ENCODE measurements at places on chromosomes 6 and 20.

DNA sequence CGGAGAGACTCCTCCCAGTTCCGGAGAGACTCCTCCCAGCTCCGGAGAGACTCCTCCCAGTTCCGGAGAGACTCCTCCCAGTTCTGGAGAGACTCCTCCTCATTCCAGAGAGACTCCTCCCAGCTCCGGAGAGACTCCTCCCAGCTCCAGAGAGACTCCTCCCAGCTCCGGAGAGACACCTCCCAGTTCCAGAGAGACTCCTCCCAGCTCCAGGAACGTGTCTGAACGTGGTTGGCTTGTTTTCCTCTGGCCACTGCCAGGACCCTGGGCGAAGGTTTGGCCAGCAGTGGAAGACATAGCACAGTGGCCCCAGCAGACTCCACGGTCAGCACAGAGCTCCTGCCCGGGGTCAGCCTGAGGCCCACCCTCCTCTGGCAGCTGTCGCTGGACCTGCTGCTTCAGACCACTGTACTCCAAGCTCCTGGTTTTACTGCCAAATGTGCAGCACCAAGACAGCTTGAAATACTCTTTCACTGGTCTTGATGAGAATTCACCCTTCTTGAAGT lies 122.3 kb upstream of the AFDN start:
- DNase-seq, result no peak

DNA sequence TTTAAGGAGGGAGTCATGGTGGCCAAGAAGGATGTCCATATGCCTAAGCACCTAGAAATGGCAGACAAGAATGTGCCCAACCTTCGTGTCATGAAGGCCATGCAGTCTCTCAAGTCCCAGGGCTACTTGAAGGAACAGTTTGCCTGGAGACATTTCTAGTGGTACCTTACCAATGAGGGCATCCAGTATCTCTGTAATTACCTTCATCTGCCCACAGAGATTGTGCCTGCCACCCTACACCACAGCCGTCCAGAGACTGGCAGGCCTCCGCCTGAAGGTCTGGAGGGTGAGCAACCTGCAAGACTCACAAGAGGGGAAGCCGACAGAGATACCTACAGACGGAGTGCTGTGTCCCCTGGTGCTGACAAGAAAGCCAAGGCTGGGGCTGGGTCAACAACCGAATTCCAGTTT lies 115.0 kb downstream of the HFE start:
- no peak for DNase-seq

GRCh38 chr6:92887871-92888270 lies 531.5 kb downstream of the EPHA7 start:
- no peak for DNase-seq

GRCh38 chr20:17938871-17939619 lies 29.5 kb downstream of the SNX5 start:
- DNase-seq, result peak; percentile 22

GRCh38 chr20:35318502-35319157 lies 26.4 kb upstream of the FAM83C start:
- no peak for DNase-seq

GRCh38 chr6:35267446-35267845 lies 7.9 kb downstream of the ZNF76 start:
- no peak for DNase-seq

DNA sequence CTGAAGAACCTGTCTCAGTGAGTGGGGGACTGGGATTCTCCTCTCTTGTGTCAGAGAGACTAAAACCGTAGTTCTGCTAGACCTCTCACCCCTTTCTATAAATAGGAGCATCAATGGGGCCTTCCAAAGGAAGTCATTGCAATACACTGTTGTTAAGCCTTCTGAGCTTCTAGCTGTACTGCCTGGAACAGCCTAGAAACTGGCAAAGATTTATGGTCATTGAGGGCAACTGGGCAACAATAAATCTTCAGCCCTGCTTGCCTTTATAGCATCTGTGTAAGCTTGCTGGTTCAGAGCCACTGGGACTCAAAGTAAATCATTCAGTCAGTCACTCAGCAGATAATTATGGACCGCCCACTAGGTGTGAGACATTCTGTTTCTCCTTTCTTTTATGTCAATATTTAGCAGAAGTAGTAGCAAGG lies 53.2 kb downstream of the PPP1R14C start:
- DNase-seq, result no peak

DNA sequence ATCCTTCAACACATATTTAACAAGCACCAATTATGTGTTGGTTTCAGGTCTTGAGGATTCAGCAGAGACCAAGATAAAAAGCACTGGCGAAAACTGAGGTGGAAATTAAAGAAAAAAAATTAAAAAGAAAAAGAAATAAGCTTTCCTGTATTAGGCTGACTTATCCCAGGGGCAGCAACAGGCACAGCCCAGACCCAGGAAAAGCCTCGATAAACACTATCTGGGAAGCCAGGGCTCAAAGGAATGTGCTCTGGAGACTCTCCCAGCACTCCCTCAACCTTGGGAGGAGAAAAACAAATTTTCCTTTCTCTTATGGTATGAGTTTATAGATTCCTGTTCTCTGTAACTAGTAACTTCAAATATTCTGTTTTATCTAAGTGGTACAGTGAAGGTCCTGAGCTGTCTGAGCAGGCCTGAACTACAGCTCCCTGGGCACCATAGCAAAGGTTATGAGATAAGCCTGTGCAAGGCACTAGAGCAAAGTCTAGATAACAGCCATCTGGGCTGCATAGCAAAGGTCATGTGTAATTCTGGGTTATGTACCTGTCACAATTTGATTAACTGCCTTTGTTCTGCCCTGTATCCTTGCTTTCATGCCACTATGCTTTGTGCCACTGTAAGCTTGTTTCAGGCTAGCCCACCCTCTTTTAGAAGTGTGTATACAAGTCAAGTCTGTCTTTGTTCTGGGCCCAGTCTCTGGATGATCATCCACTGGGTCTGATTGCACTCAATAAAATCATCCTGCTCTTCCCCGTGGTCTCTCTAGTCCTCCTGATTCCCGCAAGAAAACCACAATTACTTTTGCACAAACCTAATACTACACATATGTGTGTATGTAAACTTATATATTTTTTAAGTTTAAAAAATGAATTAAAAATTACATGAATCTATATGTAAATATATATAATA lies 54.0 kb downstream of the IL22RA2 start:
- DNase-seq, result no peak

GRCh38 chr6:11223286-11223864 lies 9.1 kb downstream of the NEDD9 start:
- no peak for DNase-seq

DNA sequence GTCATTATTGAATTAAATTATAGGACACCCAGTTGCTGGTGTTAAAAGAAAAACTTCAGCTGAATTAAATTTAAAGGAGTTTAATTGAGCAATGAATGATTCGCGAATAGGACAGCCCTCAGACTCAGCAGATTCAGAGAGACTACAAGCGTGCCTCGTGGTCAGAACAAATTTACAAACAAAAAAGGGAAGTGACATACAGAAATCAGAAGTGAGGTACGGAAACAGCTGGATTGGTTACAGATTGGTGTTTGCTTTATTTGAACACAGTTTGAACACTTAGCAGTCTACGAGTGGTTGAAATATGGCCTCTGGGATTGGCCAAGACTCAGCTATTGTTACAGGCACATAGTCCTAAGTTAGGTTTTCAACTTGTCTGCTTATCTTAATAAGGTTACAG lies 25.8 kb upstream of the TNFRSF21 start:
- DNase-seq, result no peak

DNA sequence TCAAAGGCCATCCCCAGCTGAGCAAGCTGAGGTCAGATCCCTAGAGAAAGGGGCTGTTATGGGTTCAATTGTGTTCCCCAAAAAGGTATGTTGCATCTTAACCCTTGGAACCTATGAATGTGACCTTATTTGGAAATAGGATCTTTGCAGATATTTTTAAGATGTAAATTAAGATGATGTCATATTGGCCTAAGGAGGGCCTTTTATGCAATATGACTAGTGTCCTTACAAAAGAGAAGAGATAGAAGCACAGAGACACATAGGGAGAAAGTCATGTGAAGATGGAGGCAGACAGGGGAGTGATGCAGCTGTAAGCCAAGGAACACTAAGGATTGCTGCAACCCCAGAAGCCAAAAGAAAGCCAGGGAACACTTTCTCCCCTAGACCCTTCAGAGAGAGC lies 144.3 kb upstream of the TAB2 start:
- DNase-seq, result no peak

DNA sequence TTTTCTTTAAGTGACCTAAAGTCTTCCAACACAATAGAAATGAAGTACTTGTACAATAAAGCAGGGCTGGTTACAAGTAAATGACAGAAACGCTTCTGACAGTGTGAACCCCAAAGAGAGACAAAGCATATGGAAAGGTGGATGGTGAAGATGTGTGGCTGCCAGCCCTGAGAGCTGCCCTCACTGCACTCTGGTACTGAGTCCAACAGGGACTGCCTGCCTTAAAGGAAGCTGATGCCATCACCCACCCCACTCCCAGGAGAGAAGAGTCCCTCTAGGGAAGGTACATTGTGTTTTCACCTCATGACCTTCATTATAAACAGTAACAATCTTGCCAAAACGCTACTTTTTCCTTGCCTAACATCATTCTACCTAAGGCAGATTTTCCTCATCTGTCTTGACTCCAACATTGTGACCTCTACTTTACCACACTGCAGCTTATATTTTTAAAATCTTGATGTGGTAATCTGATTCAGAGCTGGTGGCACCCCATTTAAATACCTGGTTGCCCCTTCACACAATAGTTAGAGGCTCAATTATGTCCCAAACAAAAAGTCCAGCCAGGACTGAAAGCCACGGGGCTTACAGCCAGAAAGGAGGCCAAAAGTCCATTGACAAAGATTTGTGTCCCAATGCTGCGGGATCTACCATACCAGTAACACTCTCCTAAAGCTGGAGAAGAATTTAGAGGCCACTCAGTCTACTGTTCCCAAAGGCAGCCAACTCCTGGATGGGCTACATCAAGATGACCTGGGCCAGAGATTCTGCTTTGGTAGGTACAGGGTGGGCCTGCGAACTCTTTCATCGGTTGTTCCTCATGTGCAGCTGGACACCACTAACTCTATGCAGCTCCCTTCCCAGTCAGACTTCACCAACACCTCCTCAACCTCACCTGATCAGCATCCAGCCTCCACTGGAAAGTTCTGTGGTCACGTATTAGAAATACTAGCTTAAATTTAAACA lies 4.4 kb downstream of the APMAP start:
- DNase-seq, result no peak

DNA sequence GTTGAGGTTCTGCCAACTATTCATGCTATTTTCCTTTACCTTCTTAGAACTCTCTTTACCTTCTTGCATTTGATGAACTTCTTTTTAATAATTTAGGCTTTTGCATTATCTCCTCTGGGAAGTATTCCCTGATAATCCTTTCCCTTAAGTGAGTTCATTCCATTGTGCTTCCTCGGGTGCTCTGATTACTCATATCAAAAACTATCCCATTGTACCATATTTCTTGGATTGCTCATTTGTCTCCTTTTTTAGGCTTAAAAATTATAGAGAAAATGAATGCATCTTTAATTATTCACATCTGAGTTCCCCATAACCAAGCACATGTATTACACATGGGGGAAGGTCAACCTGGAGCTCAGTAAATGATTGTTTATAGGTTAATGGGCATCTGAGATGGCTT lies 2.5 kb downstream of the CALHM4 start:
- DNase-seq, result no peak

DNA sequence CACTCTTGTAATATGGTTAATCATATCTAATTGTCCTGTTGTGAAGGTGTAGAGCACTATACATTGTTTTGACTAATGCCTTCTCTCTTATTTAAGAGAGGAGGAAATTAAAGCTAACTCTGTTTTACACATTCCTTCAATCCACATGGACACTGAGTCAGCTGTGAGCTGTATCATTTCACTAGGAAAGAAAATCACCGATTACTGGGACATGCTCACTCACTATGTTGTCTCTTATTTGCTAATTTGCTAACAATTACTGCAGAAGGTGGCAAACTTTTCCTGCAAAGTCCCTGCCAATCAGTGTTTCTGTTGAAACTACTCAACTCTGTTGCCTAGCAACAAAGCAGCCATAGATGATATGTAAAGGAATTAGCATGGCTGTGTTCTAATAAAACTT lies 98.2 kb downstream of the BCAS1 start:
- DNase-seq, result no peak

DNA sequence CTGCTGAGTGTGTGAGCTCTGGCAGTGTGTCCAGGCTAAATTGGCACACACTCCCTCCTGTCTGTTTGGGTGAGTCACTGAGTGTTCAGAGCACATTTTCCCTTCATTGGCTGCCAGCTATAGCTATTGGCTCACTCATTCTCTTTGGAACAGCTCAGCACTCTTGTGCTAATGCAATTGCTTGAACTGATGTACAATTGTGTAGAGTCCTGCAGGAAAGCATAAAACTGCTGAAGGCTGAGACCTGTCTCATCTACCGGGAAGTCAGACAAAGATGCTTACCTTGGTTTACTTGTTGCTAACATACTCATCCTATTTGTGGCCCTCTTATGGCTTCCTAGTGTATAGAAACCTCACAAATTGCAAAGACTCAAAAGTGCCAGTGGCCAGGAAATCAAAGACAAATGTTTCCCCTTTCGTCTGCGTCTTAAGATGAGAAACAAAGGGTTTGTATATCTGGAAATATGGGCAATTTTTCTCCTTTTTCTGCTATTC lies 351.0 kb downstream of the BCKDHB start:
- no peak for DNase-seq

GRCh38 chr6:14966096-14966905 lies 279.6 kb upstream of the JARID2 start:
- DNase-seq, result no peak

GRCh38 chr20:21601799-21602198 lies 87.9 kb upstream of the NKX2-2 start:
- DNase-seq, result no peak

- DNase-seq, result no peak
Observed at GRCh38 chr6:16196260-16196983, 42.0 kb upstream of the GMPR start.

- no peak for DNase-seq
Observed at GRCh38 chr20:18258126-18258860, 30.0 kb upstream of the ZNF133 start.

GRCh38 chr6:39224523-39225182 lies 4.6 kb downstream of the KCNK5 start:
- no peak for DNase-seq

DNA sequence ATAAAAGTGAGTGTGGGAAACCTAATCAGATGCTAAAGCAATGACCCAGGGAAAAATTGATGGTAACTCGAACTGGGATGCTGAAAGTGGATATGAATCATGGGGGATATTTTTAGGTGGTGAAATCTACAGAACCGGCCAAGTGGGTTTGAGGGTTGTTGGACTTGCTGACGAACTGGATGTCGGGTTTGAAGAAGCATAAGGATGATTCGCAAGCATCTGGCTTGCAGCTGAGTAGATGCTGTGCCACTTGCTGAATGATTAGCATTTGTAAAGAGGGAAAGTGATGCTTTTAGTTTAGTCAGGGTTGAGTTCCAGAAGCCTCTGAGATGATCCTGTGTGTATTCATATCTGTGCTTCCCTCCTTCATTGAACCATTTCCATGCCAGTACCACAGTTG lies 54.9 kb downstream of the UBR2 start:
- no peak for DNase-seq

All from activated CD4-positive, alpha-beta T cell treated with anti-CD3 and anti-CD28 coated beads for 24 hours (primary cell).